Stimulated activated CD4-positive, alpha-beta T cell treated with anti-CD3 and anti-CD28 coated beads, Interleukin-1b, Interleukin-23, amount 100 ng/mL, for 48 hours (primary cell): ENCODE measurements at places on chromosomes 7 and 10.

DNA sequence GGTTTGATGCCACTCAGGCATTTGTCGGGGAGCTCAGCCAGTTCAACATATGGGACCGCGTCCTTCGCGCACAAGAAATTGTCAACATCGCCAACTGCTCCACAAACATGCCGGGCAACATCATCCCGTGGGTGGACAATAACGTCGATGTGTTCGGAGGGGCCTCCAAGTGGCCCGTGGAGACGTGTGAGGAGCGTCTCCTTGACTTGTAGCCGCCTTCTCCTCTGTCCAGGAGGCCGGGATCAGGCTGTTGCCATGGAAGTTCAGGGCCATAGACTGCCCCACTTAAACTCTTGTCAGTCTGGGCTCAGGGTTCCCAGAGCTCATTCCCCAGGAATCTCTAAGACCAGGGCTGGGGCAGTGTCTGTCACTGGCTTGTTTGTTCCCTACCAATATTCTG, 11.3 kb downstream of the NPTX2 start:
- no peak for DNase-seq

- peak; percentile 80 for DNase-seq
Observed at GRCh38 chr10:97914837-97915211, 65.2 kb downstream of the GOLGA7B start.

DNA sequence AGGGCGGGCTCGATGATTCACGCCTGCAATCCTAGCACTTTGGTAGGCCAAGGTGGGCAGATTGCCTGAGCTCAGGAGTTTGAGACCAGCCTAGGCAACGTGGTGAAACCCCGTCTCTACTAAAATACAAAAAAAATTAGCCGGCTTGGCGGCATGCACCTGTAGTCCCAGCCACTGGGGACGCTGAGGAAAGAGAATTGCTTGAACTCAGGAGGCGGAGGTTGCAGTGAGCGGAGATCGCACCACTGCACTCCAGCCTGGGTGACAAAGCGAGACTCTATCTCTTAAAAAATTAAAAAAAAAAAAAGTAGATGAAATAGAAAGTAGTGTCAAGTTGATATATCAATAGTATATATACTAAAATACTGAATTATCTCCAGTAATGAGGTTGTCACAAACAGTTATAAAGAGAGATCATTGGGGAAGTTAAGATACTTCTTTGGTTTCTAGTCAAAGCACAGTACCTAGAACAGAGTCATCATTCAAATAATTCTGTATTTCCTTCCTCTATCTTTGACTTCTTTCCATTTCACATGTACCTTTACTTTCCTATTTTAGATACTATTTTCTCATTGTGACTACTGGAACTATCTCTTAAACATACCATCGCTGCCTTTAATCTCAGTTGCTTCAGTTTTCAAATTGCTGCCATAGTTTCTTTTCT, 491.7 kb downstream of the GRM8 start:
- no peak for DNase-seq

DNA sequence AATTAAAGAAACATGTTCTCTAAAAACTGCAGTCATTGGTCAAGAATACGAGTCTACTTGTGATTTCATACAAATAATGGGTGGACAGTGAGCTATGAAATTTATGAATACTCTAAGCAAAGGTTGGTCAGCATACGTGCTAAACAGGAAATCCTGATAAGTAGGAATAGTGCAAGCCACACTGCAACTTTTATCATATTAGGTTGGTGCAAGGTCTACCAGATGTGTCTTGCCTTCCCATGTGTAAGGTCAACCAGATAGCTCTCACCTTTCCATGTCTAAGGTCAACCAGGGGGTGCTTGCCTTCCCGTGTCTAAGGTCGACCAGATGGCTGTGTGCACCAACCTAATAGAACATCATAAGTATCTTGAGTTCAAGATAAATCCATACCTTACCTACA, 2.0 kb upstream of the ITGB1 start:
- DNase-seq = no peak

GRCh38 chr10:98041352-98042043, 11.1 kb upstream of the CRTAC1 start:
- peak; percentile 17 for DNase-seq

DNA sequence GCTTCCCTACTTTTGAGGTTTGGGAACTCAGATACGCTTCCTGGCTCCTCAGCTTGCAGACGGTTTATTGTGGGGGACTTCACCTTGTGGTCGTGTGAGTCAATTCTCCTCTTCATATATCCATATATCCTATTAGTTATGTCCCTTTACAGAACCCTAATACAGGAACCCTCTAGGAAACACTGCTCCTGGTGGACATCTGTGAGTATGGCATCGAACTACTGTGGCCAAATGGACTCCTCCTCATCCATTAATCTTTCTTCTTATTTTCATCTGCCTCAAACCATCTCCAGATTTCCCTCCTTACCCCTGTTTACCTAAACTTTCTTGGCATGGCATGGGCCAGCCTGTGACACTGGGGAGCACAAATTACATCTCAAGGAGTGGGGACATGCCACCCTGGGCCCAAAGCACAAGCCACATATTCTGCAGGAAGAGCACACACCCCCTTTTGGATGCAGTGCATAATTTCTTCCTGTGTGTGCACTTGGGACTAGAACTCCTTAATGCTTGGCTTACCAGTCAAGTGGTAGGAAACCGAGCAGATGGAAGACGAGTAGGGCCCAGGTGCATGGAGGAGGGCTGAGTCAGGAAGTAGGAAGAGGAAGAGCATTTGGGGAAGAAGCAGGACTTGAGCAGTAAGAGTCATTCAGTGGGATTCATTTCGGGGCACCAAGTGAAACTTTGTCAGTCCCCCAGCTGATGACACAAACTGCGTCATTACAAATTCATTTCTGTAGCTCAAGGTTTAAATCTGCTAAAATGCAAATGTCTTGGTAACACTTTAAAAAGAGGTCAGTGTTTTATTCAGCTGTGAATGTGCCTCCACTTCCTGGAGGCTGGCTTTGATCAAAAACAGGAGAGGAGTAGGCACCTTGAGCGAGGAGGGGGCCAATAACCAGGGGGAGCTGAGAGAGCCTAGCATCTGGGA, 80.8 kb upstream of the PLXNA4 start:
- DNase-seq = no peak

GRCh38 chr10:16989826-16990293, 139.8 kb downstream of the CUBN start:
- DNase-seq = no peak

DNA sequence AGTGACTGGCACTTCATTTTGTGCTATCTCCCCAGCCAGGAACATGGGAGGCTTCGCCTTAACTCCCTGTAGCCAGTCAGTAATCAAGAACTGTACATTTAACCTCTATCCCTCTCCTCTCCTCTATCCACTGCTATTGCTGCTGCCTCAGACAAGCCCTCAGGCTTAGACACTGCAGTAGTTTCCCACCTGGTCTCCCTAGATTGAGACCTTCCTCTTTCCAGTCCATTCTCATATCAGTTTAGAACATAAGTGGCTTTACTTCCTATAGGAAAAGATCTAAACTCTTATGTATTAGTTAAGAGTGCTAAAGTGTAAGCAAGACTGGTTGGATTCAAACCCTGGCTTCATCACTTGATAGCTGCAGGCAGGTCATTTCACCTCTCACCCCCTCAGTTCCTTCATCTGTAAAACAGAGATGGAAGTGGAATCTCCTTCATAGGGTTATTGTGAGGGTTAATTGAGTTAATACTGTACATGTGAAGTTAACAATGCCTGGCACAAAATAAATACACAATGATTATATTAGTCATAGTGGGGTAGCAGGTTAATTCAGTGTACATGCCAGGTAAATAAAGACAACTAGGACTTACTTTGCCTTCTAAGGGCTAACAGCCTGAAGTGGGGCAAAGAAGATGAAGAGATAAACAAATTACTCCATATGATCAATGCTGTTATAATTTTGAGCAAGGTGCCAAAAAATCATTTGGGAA, 76.1 kb downstream of the ZNF277 start:
- DNase-seq = no peak

DNA sequence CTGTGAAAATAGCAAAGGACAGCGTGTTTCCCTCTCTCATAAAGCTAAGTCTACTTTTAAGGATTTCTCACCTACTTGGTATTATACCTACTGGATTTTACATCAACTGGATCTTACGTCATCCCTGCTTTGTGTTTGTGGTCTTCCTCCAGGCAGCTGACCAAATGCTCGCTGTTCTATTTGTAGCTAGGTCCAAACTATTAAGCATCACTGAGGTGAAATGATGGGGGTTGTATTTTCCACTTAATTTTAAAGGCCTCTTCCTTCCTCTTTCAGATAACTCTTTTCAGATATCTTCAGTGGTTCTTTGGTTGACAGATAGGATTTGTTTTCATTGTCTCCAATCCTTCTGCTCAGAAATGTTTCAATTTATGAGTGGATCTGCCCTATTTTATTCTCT, 169.7 kb downstream of the RNLS start:
- no peak for DNase-seq

DNA sequence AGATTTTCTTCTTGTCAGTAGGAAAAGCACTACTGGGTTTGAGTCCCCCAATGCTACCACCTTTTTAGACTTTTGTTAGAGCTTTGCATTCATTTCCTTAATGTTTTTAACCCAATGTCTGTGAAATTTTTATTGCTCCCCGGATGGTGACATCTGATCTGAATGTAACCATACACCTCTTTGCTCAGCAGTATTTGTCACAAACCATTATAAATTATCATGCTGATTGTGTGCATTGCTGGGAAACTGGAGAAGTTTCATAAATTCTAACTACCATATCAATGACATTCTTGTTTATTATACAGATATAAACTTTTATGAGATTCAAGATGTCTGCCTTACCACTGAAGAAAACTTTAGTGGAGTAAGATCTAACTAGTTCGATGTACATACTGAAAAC, 8.5 kb downstream of the NRP1 start:
- DNase-seq = no peak

DNA sequence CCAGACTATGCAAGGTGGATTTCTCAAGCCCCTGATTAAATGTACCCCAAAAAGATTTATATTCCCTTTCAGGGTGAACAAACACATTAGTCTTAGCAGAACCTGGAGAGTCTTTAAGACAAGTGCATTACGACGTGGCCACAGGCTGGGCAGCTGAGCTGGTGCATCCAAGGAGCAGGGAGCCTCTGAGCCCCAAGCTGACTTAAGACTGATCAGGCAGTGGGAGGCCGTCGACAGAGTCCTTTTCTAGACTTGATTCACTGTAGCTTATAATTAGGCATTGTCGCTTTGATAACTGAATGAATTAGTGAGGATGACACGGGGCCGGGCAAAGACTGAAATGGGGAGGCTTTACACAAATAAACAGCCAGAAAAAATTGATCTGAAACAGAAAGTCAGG, 353.2 kb downstream of the GPAM start:
- no peak for DNase-seq

DNA sequence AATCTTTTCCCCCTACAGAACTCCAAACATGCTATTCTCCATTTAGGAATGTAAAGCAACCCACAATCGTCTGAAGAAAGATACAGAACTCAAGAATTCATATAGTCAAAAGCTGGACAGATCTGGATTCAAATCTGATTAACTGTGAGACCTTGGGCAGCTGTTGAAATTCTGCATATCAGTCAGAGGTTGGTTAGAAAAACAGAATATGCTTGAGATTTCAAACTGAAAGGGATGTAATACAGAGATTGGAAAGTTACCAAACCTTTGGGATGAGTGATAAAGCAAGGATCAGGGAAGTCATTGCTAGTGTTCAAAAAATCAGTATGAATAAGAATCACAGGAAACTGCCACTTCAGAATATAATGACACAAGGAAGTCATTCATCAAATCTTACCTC, 406.6 kb downstream of the HTR7 start:
- DNase-seq = no peak

- no peak for DNase-seq
Observed at GRCh38 chr10:58704671-58705141, 192.0 kb downstream of the BICC1 start.

DNA sequence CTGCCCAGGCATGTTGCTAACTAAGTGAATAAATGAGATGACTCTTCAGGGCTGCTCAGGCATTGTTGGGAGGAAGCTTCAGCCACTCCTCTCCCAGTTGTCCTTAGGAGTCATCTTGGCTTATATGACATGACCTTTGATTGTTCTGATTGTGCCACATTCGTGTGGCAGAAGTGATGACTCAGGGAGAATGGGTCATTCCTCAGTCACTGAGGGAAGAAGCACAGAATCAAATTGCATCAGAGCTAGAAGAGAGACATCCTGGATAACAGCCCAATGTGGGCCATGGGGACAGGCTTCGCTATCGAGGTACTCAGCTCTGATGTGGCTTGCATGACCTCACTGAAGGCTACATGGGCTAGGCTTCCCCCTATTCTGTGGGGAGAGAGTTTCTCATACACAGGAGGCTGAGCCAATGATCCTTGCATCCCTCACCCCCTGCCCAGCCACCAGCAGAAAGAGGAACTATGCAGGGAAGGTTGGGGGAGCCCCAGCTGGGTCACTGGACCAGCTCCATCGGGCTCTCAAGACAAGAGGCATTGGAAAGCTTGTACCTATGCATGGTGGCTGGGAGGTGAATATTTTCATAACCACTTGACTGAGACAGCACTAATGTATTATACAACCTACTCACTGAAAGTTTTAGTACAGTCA, 6.0 kb upstream of the HMX3 start:
- no peak for DNase-seq
